ENCODE measurements at places on chromosomes 6 and 20. TPM values are rescaled to one million over a fixed set of nuclear protein-coding genes. Genes with fewer than 3 reads are reported as not detected.

CRIP3 gene
- total RNA-seq, result 0.34 TPM

DNA sequence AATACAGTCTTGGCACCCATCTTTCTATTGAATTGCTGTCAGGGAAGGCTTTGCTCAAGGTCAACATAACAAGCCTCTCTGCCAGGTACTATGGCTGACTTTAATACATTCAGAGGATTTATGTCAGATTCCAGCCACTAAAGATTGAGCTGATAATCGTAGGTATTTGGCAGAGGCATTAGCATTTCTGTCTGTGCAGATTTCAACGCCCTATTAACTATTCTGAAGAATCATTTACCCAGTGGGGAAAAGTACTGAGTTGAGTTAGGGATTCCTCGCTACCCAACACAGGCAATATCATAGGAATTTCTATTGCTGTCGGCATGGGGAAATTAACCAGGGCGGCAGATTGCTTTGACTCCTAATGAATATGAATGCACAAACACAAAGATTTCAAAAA lies 233.7 kb upstream of the SPTLC3 start:
- DNase-seq, result no peak

C20orf141 gene
- total RNA-seq, result not detected

TFAP2A gene
- under 0.01 TPM for total RNA-seq

- DNase-seq, result no peak
These were observed 155.1 kb upstream of the ENPP5 start for GRCh38 chr6:46325561-46326530.

All from dermis blood vessel endothelial cell (primary cell).